Immature natural killer cell (primary cell): ENCODE measurements at places on chromosomes 4 and X.
A peak's percentile ranks its signal among the peaks of the same experiment; 100 is the strongest.

DNA sequence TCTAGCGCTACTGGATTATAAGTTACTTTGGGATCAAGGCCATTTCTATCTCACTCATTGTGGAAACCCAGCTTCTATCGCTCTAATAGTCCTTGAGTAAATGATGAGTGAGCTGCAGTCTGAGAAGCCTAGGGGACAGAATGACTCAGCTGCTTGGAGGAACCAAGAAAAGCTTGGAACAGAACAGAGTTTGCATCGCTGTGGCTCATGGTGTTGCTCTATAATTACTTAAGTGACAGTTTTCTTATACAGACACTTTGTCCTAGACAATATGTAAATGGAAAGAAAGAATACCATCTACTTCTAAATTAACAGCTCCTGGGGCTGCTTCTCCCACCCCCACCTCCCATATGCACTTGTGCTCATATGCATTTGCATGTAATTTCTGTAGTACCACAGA is 156.9 kb downstream of the SLIT2 start:
- DNase-seq: no peak

DNA sequence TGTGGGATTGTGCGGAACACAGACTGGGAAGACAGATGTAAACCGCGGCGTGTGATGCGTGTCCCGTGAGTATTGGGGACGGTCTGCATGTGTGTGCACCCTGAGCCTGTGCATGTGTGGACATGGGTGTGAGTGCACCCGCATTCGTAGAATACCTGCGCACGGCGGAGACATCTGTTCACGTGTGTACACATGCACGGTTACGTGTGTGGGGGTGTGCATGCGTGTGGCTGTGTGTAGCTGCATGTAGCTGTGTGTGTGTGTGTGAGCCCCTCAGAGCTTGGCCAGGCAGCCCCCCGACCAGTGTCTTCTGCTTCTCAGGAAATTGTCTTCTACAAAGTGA is 19.6 kb downstream of the ATP5ME start:
- DNase-seq: no peak

GRCh38 chr4:152892974-152893373 is 43.1 kb upstream of the FHDC1 start:
- DNase-seq: no peak

- no peak for DNase-seq
Measured at GRCh38 chr4:11223311-11223710, 205.4 kb downstream of the HS3ST1 start.

DNA sequence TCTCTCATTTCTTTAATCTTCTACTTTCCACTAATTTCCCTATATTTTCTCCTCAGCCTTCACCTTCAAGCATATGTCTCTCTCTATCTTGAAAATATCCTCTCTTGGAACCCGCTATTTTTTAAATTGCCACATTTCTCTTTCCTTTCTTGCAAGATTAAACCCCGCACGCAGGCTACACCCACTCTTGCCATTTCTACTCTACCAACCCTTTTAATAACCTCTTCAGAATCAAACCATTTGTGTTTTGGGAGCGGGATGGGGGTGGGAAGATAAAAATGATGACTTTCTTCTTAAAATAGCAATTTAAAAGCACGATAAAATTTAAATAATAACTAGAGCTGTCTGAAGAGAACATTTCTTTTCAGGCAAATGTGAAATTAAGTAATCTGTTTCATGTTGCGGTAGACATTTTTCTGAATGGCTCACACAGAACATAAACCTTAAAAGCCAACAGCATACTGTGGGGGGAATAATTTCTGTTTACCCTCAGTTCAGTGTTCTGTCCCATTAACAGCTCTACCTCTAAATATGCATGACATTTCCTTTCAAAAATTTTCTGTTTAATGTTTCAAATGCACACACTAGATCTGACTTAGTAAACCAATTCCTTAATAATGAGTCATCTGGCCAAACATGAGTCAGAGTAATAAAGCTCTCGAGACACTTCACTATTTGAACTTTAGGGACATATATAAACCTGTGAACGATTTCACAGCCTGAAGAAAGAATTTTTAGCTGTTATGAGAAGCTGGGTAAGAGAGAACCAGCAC is 20.5 kb downstream of the ARSJ start:
- DNase-seq: no peak

DNA sequence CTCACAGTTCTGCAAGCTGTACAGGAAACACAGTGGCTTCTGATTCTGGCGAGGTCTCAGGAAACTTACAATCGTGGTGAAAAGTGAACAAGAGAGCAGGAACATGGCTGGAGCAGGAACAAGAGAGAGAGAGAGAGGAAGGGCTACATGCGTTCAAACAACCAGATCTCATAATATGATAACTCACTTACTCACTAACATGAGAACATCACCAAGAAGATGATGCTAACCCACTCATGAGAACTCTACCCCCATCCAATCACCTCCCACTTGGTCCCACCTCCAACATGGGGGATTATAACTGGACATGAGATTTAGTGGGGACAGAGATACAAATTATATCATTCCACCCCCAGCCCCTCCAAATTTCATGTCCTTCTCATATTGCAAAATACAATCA is 9.8 kb upstream of the TLR1 start:
- DNase-seq: no peak

DNA sequence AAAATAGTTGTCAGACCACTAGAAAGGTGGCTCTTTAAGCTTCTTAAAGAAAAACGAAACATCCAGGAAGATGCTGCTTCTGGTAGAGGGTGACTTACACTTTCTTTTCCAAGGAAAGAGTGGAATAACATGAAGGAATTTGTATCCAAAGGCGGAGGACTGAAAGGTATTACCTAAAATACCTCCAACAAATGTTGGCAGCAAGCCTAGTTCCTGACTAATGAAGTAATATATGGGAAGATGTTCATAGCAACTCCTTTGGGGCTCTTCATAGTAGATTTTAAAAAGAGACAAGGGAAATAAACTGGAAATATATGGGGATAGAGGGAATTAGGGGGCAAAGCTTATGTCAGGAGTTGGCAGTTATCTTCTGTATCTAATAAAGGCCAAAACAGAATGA is 116.2 kb downstream of the AASDH start:
- no peak for DNase-seq

DNA sequence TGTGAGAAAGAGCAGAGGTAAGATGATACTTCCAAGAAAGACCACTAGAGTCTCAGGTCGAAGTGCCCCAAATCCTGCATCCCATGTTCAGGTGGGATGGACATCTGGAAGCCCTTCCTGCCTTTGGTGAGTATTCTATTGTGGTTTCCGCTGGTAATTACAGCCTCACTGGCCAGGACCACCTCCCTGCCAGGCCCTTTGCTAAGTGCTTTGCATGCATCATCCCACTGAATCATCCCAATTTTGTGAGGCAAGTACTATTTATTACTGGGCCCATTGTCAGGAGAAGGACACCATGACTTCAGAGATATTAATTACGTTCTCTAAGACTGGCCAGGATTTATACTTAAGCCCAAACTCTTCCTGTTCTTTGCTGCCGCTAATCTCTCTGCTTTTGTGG is 10.7 kb upstream of the PASD1 start:
- DNase-seq: no peak

GRCh38 chrX:25432396-25432795 is 416.6 kb upstream of the ARX start:
- DNase-seq: no peak

- no peak for DNase-seq
Measured at GRCh38 chr4:169144061-169144600, 126.6 kb downstream of the SH3RF1 start.

- DNase-seq: no peak
Measured at GRCh38 chr4:104507112-104507511, 12.4 kb upstream of the CXXC4 start.

DNA sequence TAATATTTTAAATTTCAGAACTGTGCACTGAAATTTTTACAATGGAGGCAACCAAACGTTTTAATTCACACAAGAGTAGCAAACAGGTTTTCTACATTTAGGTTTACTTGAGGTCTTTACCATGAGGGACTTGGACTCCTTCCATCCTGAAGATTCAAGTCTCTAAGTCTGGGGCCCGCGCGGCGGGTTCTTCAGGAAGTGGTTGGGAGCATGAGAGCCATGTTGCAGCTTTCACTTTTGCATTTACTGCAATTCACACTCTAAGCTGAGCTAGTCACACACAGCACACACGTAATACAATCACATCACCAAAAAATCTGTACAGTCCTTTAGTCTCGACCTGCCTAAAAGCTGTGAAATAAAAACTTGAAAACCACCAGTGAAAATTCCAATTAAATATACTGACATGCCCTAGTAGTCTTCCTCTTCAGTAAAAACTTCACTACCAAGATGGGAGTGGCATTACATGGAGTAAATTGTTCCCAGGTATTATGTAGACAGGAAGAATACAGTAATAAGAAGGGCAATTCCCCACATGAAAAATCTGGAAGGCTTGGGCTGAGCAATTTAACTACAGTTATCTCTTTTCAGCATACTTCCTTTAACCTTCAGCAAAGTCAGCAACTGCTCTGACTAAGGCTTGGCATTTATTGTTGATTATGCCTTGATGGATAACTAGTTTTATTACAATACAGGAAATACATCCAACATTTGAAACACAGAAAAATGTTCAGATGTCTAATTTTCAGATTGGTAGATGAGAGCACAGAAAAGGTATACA is 571.1 kb upstream of the DIPK2B start:
- DNase-seq: peak; percentile 74

DNA sequence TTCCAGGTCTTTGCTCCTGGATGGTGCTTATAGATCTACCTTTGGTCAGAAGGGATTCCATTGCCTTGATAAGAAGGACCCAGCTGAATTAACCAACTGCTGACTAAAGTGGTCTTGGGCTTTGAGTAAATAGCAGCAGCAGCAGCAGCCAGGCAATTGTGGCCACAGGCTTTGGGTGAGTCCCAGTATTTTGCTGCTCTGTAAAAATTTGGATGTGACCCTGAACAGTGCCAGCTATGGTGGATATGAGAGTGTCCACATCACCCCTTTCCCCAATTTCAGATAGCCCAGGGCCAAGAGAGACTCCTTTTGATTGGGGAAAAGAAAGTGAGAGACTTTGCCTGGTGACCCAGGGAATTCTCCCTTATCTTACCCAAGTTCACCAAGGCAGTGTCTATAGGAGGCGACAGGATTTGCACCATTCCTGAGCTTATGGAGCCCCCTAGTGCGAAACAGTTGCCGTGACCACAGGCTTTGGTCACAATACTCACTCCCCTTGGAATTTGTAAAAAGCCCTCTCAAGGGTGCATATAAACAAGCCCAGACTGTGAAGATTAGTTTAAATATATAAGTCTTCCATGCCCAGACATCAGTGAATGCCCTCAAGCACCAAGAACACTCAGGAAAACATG is 518.0 kb downstream of the TMA16 start:
- DNase-seq: peak; percentile 6

GRCh38 chrX:71650333-71650969 is 16.9 kb upstream of the LOC101059915 start:
- no peak for DNase-seq

DNA sequence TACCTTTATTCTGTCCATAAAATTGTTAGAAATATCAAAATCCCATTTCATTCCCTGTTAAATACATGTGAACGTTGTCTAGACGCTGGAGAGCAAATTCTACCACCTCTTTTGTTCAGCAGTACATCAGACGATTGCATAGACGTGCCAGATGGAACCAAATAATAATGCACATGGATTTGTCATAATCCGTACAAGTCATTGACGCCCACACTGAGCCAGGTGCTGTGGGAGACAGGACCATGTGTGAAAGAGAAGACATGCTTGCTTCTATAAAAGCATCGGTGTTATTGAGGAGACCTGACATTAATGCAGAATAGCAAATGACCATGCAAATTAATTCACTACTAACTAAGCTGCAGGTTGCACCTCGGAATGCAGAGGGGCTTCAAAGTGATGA is 175.0 kb downstream of the PTTG2 start:
- DNase-seq: no peak

DNA sequence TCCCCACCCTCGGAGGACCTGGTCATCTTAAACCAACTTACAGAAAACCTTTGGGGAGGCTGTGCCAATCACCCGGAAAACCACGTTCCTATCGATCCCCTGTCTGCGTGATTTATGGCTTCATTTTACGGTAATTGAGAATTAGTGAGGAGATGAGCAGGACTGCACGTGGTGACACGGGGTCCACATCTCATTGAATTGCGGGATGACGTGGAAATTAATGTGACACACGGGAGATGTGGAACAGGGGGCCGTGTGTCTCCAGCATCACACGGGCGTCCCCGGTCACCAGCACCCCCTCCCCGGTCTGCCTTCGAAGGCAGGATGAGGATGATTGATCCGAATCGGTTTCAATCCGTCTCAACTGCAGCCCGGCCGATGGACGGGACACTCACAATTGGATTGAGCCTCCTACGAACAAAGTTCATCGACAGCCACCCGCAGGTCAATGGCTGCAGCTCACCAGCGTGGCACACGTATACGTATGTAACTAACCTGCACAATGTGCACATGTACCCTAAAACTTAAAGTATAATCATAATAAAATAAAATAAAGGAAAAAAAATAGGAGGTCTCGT is 160.3 kb downstream of the SHOX start:
- DNase-seq: no peak

GRCh38 chrX:35773958-35774564 is 24.1 kb upstream of the MAGEB16 start:
- DNase-seq: no peak
